ENCODE measurements at places on chromosomes 1 and 21.

- no peak for DNase-seq
Measured at GRCh38 chr21:45353200-45353599, 51.8 kb upstream of the COL18A1 start.

DNA sequence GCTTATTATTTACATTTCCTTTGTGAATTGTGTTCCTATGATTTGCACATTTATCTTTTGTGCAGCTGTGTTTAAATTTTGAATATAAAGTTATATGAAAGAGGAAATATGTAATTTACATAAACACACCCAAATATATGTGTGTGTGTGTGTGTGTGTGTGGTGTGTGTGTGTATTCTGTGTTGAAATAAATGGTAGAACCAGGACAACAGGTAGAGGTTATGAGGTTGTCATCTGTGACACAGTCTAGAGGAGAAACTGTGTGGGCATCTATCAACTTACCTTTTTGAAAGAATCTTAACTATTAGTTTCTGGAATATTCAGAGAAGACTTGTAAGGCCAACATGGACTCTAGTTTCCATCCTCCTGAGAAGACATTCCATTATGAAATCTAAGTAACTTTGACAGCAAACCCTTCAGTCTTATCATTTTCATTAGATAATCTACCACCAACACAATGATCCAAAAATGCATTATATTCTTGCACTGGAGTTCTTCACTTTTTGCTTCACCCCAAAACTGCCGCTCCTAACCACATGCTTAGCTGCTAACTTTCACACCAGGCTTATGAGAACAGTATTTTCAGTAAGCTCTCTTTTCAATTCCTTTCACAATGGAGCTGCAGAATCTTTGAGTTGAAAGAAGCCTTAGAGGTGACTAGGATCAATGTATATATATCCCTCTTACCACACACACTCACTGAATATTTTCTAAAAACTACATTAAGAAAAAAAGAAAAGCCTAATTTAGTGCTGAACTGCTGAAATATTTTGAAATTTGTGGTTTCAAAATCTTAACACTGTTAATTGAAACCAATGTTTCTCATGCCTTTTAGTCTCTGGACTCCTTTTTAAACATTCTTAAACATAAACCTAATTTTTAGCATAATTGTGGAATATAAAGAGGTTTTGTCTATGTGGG, 21.8 kb downstream of the PTPRC start:
- no peak for DNase-seq

DNA sequence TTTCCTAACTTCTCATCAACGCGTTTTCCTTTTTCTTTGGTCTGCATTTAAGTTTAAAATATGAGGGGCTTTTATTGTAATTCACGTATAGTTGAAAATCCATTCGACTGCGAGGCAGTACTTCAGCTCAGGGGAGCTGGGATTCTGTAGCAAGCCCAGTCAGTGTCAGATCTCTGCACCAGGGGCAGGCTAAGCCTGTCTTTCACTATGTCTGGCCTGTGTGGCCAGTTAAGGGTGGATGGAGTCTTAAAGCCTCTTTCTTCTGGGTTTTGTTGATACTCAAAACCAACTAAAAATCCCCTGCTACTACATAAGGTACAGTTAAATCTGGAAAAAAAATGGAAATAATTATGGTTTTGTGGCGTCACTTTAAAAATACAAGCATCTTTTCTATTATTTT, 124.7 kb downstream of the TYW3 start:
- DNase-seq, result no peak

DNA sequence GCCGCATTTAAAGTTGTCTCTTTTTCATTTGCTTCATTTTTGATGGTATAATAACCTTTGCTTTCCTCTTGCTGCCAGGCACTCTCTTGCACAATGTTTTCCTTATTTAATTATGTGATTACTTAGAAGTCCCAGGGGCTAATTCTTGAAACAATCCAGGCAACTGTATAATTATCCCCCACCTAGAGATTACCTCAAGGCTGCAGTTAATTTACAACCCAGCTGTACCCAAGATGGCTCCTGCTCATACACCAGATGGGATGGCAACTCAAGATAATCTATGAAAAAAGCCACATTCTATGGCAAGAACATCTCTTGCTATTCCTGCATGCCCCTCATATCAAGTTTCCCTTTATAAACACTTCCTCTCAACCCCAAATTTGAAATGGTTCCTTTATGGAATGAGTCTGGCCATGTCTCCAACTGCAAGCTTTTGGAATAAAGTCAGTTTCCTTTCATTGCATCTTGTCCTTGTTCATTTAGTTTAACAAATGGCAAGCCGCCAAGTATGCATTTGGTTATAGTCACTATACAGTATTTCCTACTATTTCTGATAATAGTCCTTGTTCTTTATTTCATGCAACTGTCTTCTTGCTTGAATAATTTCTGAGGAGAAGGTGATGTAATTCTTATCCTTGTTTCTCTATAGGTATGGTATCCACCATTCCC, 1042.6 kb downstream of the PLA2G4A start:
- no peak for DNase-seq

DNA sequence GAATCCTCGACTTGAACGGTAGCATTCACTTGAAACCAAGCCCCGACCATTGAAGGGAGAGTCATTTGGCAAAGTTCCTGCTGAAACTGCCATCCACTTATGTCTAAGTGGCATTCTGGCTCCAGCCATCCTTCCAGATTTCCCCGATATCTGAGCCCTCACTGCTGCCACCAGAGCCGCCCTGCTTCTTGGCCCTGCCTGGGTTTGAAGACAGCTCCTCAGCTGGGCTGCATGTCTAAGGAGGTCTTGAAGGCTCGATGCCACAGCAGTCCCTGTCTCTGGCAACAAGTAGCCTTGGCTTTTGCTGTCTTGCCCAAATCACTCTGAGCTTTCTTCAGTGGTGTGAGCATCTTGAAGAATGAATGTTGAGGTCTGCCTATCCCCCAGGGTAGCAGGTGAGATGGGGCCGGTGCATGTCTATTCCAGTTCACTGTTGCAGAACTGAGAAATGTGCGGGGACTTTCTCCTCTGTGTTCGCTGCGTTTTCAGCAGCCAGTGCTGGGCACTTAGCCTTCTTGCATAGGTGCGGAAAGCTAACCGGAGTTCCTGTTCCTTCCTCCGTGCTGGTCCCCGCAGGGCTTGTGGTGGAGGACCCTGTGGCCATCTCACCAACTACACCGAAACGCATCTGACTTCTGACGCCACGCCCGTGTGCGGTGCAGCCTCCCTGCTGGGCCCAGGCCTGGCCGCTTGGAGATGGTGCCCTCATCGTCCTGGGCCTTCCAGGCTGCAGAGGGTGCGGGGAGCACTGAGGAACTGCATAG, 29.2 kb downstream of the MAN1C1 start:
- DNase-seq, result no peak

DNA sequence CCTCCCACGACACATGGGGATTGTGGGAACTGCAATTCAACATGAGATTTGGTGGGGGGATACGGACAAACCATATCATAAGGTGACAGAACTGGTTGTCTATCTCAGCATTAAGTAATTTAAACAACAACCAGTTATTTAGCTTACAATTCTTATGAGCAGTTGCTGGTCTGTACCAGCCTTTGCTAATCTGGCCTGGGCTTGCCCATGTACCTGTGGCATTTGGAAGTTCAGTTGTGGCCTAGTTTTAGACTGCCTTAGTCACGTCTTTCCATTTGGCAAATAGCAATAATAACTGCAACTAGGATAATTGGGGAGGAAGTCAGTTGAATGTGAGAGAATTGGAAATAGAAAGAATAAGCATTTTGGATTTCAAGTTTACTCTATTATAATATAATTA, 441.8 kb upstream of the CXADR start:
- DNase-seq, result no peak

GRCh38 chr1:207822602-207823451, 71.0 kb downstream of the CD46 start:
- peak; percentile 73 for DNase-seq

GRCh38 chr1:234357831-234358230, 15.4 kb upstream of the COA6 start:
- DNase-seq, result no peak

DNA sequence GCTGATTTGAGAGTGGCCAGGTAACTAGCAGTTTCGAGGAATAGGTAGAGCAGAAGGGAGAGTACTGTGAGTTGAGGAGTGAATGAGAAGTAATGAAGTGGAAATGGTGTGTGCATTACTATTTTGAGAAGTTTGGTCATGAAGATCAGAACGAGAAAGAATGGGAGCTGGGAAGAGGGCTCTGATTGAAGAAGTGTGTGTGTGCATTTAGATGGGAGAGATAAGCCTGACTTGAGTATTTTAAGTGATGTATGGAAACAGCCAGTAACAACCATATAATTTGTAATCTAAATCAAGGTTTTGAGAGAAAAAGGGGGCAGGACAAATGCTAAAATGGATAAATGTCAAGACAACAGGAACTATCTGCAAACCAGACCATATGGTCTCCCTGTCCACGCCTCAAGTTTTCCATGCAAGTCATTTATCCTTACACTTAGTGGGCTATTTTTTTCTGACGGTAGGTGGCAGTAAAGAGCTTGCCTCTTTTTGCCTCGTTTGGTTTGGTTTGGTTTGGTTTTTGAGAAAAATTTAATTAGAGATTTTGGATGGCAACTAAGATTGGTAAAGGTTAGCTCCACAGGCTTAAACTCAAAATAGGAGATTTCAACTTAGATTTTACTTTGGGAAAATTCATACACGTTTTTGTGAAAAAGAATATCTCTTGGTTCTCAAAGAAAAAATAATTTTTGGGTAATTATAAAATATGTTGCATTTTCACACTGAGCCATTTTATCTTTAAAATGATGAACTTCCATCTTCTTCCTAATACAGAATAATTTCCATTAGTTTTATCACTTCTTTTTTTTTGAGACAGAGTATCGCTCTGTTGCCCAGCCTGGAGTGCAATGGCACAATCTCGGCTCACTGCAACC, 9.5 kb upstream of the B3GALNT2 start:
- DNase-seq, result peak; percentile 3

GRCh38 chr1:30708361-30708728, 15.0 kb downstream of the MATN1 start:
- no peak for DNase-seq

DNA sequence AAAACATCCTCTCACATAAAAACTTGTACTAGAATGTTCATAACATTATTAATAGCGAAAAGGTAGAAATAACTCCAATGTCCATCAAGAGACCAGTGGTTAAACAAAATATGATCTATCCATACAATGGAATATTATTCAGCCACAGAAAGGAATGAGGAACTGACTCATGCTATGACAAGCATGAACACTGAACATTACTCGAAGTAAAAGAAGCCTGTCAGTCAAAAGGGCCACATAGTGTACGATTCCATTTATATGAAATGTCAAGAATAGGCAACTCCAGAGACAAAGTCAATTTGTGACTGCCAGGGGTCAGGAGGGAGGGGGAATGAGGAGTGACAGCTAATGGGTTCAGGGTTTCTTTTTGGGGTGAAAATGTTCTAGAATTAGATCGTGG, 2.3 kb downstream of the VPS26C start:
- DNase-seq, result no peak

GRCh38 chr21:38863291-38863690, 57.6 kb downstream of the ETS2 start:
- no peak for DNase-seq

GRCh38 chr21:38142224-38142623, 114.6 kb upstream of the KCNJ15 start:
- no peak for DNase-seq

GRCh38 chr1:229428256-229428655, 5.6 kb downstream of the ACTA1 start:
- DNase-seq, result no peak

DNA sequence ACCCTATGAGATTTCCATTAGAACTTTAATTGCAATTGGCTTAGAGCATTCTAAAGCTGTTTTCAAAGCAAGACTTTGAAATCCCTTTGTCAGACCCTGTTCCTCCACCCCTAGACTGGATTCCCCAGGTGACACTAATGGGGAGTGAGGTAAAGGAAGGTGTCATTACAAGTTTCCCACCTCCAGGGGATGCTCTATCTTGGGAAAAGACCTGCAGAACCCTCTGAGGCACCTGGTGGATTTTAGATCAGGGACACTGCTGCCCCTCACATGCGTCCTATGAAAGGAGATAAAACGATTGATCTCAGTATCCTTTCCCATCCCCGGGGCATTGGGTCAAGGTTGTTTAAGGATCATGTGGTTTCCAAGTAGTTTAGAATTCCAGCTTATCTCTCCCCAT, 80.3 kb upstream of the RGS4 start:
- DNase-seq, result no peak

DNA sequence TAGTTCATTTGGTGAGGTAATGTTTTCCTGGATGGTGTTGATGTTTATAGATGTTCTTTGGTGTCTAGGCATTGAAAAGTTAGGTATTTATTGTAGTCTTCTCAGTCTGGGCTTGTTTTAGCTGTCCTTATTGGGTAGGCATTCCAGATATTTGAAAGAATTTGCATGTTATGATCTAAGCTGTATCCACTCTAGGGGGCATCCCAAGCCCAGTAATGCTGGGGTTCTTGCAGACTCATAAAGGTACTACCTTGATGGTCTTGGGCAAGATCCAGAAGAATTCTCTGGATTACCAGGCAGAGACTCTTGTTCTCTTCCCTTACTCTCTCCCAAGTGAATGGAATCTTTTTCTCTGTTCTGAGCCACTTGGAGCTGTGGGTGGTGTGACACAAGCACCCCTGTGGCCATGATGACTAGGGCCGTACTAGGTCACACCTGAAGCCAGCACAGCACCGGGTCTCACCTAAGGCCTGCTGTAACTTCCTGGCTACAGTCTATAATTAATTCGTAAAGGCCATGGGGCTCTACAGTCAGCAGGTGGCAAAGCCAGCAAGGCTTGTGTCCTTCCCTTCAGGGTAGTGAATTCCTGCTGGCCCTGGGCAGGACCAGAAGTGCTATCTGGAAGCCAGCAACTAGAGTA, 74.8 kb upstream of the PDE4B start:
- no peak for DNase-seq

GRCh38 chr21:42747746-42748351, 94.4 kb downstream of the PDE9A start:
- DNase-seq, result no peak

GRCh38 chr1:30877205-30877912, 31.2 kb downstream of the SDC3 start:
- DNase-seq, result peak; percentile 78

GRCh38 chr1:26277719-26278118, 2.2 kb upstream of the SH3BGRL3 start:
- DNase-seq, result no peak

- DNase-seq, result no peak
Measured at GRCh38 chr21:33396951-33397350, 6.3 kb upstream of the IFNGR2 start.

DNA sequence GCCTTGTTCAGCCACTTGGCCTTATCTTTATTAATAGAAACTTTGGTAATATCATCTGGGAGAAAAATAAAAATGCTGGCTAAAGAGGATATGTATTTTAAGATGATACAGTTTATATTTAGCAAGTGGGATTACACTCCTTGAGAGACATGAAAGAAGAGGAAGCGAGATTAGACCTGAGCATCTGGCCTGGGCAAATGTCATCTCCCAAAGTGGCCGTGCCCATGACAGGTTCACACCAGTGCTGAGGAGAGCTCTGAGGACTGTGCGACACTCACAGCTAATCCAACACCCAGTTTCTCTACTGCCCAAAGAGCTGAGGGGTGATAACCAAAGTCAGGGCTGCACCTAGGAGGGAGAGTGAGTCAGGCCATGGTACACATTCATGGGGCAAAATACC, 121.7 kb upstream of the DUSP10 start:
- DNase-seq, result no peak

Data from hypothalamus (tissue), 51 donors.